Activated CD8-positive, alpha-beta T cell treated with anti-CD3 and anti-CD28 coated beads for 36 hours (primary cell): ENCODE measurements at places on chromosomes 2 and 18. TPM values are rescaled to one million over a fixed set of nuclear protein-coding genes. Genes with fewer than 3 reads are reported as not detected.
A peak's percentile ranks its signal among the peaks of the same experiment; 100 is the strongest.

DNA sequence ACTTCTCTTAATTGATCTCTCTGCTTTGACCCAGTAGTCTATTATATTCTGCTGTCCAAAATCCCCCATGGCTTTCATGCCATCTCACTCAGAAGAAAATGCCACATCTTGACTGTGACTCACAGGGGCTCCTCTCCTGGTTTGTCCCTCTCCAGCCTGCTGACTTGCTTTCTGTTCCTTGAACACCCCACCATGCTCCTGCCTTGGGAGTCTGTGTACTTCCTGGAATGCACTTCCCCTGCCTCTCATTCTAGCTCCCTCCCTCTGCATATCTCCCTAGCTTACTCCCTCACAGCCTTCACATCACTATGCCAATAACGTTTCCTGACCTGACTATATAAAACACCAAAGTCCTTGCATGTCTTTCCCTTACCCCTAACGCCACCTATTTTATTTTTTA lies 167.2 kb downstream of the TRIB2 start:
- no peak for DNase-seq

GRCh38 chr2:54966837-54967236 lies 83.4 kb downstream of the RTN4 start:
- DNase-seq: no peak

- DNase-seq: peak; percentile 73
Measured at GRCh38 chr18:80171054-80171872, 62.2 kb downstream of the ADNP2 start.

DNA sequence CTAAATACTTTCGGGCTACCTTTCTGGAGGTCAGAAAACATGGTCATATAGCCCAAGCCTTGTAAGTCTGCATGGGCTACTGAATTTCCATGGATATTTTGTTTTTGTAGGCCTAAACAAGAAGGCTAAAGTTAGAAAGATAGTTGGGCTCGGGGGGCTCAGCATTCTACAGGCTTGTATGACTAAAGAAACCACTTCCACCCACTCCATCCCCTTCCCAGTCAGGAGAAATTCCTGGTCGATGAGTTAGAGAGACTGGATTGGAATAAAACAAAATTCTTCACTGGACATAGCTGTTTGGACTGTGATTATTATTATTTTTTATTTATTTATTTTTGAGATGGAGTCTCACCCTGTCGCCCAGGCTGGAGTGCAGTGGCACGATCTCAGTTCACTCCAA lies 539.4 kb upstream of the TNP1 start:
- no peak for DNase-seq

DNA sequence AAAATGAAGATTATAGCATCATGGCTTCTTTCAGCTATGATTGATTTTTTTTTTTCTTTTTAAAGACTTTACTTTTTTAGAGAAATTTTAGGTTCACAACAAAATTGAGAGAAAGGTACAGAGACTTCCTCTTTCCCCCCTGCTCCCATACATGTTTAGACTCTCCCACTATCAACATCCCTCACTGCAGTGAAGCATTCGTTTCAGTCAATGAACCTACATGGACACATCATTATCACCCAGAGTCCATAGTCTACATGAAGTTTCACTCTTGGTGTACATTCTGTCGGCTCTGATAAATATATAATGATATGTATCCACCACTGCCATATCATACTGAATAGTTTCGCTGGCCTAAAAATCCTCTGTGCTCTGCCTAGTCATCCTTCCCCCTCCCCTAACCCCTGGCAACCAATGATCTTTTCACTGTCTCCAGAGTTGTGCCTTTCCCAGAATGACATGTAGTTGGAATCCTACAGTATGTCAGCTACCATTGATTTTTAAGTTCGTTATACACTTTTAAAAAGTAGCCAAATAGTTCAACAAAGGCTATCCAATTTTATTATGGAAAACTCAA lies 86.8 kb downstream of the GPD2 start:
- no peak for DNase-seq

DNA sequence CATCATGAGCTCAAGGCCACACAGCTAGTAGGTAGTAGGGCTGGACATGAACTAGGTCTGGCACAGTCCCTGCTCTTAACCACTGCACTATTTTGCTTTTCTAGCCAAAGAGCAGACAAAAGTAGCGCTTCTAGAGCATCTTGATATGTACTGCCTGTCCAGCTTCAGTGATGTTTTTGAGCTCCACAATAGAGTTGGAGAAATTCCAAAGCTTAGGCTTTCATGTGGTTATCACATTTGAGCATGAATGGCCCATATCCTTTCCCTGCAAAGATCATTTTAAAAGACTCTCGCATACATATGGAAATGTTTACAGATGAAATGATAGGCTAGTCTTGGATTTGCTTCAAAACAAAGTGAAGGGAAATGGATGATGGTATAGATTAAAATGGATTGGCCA lies 128.7 kb downstream of the MAP3K20 start:
- no peak for DNase-seq

GRCh38 chr2:28054916-28055315 lies 164.4 kb downstream of the BABAM2 start:
- DNase-seq: no peak

GRCh38 chr2:164066095-164066494 lies 330.3 kb upstream of the FIGN start:
- no peak for DNase-seq

DNA sequence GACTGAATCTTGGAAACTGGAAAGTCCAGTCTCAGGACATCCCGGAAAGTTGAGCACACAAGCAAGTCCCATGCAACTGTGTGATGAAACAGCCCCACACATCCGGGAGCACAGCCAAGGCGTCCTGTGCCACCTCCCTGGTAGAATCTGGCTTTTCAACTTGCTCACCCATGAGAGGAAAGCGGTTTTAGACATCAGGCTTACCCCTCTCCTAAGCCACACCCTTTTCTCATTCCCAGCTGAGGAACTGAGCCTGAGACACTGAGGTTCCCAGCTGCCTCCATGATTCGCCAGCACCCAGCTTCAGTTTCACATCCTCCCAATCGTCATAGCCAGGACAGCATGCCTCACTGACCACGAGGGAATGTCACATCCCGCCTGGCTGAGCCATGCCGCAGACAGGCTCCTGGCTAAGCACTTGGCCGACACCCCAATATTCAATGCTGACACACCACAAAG lies 60.3 kb downstream of the STEAP3 start:
- DNase-seq: no peak

DNA sequence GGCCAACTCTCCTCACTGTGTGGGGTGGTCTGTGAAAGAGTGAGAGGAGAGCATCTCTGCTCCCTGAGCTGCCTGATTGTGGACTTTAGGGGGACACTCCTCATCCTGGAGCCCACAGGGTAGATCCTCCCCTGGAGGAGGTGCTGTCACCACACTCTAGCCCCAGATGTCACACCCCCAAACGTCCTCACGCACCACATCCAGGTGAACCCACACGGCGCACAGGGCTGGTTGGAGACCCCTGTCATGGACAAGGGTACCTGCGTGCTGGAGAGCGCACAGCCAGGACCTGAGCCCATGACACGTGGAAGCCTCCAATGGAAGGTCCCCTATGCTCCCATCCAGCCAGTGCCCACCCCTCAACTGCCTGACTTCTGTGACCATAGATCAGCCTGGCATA lies 10.5 kb downstream of the AGXT start:
- no peak for DNase-seq

DNA sequence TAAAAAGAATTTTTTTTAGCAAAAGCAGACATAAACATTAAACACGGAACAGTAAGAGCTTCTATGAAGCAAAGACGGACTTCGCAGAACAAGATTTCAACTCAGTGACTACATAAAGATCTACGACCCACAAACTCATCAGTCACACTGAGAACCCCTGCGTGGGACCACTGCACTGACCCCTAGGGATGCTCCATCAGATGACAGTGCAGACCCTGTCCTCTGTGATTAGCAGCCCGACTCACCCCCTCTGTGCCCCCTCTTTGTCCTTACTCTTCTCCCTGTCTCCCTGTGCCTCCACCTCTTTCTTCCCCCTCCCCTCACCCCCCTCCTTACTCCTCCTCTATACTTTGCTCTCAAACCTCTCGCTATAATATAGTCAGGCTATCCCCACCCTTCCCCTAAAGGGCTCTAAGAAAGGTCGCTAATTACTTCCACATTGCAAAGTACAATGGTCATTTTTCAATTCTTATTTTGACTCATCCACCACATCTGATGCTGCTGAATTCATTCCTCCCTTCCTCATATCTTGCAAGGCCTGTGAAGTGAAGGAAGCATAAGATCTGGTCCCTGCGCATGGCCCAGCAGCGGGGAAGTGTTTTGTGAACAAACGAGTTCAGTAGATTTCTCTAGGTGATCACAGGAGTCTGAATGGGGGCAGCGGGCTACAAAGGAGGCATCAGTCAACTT lies 89.3 kb downstream of the CABYR start:
- no peak for DNase-seq

- no peak for DNase-seq
Measured at GRCh38 chr2:20664431-20665242, 2.3 kb upstream of the GDF7 start.

DNA sequence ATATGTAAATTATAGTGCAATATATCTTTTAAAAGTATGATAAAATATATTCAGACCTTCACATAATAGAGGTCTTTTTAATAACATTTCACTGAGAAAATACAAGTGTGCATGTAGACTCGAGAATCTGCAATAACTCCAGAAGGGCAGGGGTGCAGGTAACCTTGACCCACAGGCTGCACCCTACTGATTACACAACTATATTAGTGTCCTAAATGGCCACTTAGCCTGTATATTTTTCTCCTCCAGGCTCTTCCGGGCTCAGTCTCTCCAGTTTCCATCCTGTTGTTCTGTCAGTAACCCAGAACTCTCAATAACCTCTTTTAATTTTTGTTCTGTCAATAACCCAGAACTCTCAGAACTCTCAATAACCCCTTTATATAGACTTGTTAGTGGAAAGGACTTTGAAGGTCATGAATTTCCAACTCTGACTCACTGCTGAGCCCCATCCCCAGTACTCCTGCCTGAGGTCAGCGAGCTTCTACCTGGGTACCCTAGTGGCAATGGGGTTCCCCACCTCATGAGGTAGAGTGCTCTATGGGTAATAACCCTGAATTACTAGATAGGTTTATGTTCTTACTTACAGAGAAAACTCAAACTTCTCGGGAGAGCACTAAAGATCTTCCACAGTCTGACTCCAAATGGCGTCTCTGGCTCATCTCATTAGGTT lies 8.4 kb upstream of the TTR start:
- DNase-seq: no peak

LONRF2 gene
- 0.20 TPM for total RNA-seq

TSGA10 gene
- 9.2 TPM for total RNA-seq

CAPN13 gene
- not detected for total RNA-seq

TPRKB gene
- 27.0 TPM for total RNA-seq

SERPINB3 gene
- not detected for total RNA-seq

NR4A2 gene
- 57.6 TPM for total RNA-seq

RPIA gene
- 81.0 TPM for total RNA-seq
